ENCODE measurements at places on chromosomes 7 and 10.

GRCh38 chr10:7391748-7392147, 19.1 kb downstream of the SFMBT2 start:
- no peak for DNase-seq

DNA sequence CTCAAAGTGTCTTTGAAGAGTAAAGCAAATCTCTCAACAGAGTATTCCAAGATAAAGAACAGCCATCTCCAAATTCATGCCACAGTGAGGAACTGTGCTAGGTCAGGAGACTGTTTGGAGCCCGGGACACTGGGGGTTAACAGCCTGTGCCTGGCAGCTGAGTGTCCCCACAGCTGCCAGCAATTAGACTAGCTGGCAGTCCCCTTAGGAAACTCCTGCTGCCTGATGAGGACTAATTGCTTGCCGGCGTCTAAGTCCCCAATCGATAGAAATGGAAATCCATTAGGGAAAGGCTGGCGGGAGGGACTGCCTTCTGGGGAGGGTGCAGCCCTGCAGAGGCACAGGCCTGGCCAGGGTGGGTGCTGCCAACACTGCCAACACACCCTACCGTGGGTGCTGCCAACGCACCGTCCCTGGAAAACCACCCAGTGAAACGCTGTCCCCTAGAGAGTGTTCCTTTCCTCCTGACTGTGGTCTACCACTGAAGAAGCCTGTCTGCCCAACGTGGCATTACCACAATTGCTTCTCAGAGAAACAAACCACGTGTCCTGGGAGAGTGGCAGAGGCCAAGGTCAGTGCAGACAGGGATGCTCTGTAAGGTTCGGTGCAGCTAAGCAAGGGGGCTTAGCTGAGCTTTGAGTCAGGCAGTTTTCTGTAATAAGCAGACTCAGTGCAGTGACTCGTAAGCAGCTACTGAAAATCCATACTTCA, 60.8 kb downstream of the XRCC2 start:
- DNase-seq = no peak

DNA sequence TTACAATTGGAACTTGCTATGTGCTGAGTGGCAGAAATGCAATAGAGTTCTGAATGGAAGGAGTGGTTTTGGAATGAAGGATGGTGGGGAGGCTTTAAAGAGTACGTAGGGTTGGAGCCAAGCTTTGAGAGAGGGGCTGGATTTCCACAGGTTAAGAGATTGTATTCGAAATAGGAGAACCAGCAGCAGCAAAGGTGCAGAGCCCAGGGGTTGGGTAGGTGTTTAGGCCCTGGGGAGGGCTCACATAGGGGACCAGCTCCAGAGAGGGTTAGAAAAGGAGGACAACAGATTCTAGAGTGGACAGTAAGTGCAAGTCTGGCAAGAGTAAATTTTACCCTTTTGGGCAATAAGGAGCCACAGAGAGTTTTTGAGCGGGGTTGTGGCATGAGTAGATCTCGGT, 297.2 kb downstream of the RPS24 start:
- DNase-seq = no peak

DNA sequence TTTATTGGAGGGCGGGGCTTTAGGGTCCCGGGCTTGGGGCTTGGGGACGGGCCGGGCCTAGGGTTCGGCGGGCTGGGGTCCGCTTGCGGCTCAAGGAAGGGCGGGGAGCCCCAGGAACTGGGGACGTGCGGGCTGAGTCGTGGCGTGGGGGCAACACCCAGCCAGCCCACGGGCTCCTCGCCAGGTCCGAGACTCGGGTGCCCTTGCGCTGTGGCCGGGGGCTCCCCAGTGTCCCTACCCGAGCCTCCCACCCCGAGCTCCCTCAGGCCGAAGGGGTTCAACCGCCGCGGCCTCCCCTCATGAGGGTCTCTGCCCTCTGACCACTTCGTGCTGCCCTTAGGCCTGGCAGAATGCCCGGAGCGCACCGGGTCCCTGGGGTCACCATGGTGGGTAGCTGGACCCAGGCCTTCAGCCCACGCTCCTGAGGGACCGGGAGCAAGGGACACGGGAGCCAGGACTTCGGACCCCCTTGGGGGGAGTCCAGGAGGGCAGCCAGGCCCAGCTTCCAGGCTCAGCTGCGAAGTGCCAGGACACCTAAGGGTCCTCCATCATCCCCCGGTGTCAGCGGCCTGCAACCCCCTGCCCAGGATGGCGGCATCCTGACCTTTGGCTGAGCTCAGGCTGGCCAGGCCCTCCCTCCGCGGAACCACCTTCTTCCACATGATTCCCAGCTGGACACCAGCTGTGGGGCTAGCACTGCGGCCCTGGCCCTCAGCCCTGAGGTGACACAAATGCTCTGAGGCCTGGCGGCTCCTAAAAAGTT, 524 bp upstream of the FUOM start:
- no peak for DNase-seq

GRCh38 chr7:106858618-106859532, 6.2 kb upstream of the PIK3CG start:
- no peak for DNase-seq

- no peak for DNase-seq
These were observed 716 bp downstream of the SMARCD3 start for GRCh38 chr7:151247611-151248345.

DNA sequence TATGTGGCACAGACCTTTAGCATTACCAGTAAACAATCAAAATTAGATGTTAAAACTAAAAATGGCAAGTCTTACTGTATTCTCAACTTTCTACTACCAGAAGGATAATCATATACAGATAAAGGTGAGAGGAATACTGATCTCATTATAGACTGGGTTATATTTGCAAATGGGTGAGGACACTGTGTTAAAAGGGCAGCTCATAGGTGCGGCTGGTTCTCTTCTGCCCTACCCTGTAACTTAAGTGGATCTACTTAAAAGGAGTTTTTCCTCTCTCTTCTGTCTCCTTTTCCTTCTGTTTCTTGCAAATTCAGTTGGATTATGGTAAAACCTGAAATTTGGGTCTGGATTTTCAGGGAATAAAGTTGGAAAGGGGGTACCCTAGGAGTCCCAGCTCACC, 33.0 kb downstream of the WASL start:
- DNase-seq = no peak

DNA sequence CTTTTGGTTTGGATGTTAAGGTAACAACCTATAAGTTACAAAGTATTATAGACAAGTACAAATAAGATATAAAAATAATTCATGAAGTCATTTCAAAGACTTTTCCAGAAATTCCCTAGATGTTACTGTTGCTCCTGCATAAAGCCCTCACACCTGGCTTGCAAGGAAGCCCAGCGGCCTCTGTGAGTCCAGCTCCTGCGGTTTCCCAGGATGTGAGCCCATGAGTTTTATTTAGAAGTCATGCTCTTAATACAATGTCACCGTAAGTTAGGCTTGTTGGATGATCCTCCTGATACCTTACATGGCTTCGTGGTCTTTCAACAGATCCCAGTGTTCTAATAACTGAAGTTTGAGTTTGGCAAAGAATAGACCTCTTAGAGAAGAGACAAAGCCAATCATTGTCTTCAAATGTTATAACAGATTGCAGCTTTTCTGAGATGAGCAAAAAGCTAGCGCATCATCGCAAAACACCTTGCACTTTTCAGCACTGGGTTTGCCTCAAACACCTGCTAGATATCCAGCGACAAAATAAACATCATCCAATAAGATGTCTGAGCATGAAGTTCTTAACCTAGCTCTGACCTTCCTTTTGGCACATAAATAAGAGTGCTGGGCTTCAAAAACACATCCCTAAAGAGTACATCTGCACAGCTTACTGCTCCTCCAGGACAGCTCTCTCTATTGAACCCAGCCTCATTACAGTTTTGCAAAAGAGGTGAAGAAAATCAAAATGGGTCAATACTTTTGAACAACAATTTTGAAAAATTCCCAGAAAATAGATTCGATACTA, 3.6 kb downstream of the FAM171A1 start:
- no peak for DNase-seq

- no peak for DNase-seq
These were observed 38.6 kb downstream of the CDC14C start for GRCh38 chr7:48962821-48963505.

DNA sequence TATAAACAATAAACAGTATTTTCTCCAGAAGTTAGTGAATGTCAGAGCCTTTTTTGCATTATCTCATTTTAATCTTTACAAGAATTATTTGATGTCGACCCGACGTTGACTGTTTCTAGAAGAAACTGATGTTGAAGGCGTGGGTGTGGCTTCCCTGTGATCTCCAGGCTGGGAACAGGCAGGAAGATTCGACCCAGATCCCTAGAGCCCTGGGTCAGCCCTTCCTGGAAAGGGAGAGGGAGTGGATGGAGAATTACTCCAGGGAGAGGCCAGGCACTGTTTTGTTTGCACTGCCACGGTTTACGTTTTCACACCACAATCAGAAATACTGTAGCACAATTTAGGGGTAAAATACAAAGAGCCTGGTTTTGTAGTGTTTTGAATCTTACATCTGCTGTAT, 133.1 kb downstream of the ADARB2 start:
- DNase-seq = no peak

GRCh38 chr7:139124084-139124914, 14.8 kb upstream of the ZC3HAV1 start:
- no peak for DNase-seq

DNA sequence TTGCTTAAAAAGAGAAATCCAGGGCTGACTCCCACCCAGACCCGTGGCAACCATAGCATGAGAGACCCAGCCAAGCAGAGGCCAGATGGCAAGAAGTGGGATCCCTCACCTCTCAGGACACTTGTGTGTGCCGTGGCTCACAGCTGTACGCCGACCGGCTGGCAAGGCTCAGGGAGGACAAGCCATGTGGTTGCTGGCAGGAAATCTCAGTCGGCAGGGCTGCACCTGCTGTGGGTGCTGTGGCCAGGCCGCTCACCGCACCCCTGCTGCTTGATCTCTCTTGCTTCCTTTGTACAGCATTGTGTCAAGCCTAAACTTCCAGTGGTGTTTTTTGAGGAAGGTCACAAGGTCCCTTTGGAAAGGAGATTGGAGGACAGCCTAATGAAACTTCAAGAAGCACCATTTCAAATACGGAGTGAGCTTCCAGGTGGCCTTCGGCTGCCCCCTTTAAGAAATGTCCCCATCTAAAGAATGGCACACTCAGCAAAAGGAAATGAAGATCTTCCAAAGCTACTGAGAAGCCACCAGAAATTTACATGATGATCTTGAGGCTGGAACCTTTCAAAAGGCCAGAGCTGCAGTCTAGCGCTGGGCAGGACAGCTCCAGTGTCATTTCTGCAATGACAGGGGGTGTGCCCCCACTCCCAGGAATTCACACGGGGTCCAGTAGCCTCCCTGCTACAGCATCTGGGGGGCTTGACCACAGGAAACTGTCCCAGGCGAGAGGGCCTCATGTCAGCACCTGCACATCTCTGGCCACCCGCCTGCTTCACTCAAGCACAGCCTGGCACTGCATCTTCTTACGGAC, 409.0 kb upstream of the MGMT start:
- DNase-seq = no peak

GRCh38 chr7:135493362-135493761, 16.5 kb downstream of the CNOT4 start:
- no peak for DNase-seq

All from AG09309 (cell line).